ENCODE measurements at places on chromosomes 12 and 14.

- no peak for DNase-seq
Observed at GRCh38 chr14:105075379-105076295, 10.4 kb upstream of the GPR132 start.

DNA sequence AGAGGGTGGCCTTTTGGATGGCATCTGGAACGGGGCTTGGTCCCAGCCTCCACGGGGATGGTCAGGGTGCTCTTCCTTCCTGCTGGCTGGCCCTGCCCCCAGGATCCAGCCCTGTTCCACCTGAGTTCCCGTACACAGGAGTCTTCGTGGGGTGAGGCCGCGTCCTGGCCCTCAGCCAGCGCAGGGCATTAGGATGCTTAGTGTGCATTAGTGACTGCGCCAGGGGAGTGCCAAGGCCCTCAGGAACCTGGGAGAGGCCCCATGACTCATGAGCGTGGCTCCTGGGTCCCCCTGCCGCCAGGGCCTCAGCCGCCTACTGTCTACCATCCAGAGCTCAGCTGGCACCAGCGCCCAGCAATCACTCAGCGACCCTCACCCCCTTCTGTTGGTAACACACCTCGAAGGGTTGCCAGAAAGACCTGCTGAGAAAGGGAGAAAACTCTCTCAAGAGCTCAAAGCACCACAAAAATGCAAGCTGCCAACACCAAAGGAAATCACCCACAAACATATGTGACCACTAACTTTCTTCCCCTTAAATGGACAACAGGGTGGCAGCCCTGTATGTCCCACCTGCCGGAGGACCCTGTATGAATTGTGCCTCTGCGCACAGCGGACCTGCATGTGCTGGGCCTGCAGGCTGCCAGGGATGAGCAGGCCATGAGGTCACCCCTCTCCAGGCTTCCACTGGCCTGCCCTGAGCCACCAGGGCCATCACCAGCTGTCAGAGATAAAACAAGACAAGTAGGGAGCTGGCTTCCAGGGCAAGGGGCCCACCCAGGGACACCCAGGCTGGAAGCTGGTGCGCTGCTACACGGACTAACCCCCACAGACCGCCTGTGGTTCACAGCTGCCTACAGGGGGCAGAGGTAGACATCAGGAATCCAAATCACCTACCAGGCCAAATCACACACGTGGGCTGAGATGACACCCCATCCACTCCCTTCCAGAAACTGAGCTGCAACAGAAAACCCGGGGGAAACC lies 28.7 kb downstream of the CCDC85C start:
- DNase-seq = peak; percentile 58

DNA sequence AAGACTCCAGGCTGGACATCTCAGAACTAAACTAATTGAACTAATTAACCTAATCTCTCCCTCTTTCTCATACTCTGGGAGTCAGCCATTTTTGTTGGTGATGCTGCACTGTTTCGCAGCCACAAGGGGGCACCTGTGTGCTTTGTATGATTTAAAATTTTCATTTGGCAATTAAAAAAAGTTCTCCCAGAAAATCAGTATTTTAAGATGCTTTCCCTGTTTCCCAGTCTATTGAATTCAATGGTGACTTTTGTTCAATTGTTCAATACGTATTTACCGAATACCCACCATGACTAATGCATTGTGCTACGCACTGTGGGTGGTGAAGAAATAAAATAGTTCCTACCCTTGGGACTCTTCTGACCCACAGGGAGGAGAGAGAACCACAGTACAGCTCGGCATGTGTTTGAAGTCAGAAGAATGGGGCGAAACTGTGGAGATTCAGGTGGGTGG lies 63.7 kb downstream of the ZNF664 start:
- peak; percentile 56 for DNase-seq

DNA sequence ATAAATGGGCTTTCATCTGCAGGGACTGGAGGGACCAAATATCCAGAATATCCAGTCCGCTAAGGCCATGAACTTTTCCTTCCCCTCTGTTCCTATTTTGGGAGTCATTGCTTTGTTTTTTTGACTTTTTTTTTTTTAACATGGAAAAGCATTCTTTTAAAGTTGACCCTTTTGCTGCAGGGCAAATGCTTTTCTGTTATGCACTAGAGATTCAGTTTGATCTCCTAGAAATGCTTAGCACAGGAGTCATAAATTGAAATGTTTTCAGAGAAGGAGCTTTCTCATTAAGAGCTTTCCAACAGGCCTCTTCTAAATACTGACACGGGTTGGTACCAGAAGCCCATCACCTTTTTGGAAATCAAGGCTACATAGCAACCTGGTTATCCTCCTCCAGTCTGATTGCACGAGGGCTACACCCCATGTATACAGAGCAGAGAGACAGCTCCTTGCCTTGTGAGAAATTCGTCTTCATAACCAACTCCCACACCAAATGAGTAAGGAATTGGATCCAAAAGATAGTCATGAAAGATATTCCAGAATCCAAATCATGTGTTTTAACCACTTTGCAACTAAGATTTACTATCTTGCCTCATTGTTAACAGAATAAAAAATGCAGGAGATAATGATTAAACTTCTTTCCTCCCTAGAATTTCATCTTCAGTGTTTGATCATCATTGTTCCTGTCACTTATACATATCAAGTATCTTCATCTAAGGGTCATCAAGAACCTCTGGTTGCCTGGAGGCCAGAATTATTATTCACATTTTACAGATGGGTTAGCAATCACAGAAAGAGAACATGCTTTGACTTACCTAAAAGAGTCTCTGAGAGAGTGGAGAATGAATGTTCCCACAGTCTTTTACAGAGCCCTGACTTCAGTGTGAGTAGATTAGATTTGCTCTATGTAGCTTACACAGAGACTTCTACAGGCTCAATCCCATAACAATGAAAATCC lies 389.4 kb downstream of the ZFP36L1 start:
- no peak for DNase-seq

DNA sequence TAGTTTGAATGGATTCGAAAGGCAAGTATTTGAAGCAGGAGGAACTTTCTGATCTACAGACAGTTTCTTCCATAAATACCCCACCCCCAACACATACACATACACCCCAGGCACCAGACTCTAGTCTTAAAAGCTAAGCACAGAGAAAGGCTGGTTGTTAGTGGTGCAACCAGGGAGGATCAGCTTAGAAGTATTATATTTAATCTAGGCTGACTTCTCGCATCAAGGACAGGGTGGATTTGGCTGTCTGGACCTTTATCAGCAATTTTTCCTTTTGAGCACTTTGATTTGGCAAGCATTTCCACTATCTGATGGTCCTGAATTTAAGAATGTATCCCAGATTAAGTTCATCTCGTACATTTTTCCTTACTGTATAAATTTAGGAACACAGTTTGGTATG lies 1489.8 kb upstream of the FLRT2 start:
- no peak for DNase-seq

DNA sequence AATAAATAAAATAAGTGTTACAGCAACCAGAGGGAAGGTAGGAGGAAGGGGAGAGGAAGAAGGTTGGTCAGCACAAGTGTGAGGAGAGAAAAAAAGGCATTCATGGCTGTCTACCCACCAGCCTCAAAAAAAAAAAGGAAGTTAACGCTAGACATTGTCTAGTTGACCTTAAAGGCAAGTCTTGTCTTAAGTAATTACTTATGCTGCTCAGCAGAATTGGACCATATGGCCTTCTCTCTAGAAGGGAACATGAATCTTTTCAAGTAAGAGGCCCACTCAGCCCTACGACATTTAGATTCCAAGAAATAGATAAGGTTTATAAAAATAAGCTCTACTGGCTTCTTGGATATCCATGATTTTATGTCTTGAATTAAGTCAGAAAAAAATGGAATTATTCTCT lies 172.7 kb downstream of the ETNK1 start:
- no peak for DNase-seq

DNA sequence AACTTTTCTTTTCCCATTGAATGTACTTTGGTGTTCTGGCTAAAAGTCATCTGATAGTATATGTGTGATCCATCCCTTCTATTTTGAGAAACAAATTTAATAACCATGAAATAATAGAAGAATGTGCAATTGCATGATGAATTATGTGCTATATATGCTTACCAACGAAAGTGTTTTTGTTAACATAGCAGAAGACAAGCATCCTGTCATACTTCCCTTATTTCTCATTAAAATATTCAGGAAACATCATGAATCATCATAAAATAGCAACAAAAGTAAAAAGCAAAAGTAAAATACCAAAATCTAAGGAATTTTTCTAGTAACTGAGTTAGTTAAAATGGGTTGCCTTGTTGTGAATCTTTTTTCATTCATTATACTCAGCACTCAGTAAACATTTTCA lies 409.0 kb upstream of the PDE3A start:
- DNase-seq = no peak

DNA sequence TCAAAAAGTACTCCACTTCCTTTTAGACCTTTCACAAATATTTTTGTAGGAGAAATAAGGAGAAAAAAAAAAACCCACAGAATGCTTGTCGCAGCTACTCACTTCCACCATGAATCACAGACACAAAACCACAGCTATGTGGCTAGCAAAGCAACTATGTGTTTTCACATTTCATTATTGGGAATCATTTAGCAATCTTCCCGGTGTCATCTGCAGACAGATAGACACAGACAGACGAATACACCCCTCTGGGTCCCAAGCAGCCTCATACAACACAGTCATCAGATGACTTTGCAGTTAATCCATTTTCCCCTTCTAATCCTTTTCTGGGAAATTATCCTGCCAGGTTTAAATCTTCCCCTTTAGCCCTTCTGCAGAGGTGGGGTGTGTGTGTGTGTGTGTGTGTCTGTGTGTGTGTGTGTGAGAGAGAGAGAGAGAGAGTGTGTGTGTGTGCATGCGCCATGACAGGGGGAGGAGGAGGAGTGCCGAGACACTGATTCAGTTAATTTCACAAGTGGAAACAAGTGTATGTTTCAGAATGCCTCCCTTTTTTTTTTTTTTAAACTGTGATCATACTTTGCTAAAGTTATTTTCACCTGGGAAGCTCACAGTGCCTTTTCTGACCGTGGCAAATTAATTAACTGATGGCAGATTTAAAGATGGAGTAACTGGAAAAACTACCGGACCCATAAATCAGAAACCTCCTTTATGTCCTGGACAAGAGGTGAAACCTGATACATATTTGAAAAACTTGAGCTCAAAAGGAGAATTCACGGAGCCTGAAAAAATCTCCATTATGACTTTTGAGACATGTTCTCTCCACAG lies 39.9 kb downstream of the LTBP2 start:
- peak; percentile 91 for DNase-seq

DNA sequence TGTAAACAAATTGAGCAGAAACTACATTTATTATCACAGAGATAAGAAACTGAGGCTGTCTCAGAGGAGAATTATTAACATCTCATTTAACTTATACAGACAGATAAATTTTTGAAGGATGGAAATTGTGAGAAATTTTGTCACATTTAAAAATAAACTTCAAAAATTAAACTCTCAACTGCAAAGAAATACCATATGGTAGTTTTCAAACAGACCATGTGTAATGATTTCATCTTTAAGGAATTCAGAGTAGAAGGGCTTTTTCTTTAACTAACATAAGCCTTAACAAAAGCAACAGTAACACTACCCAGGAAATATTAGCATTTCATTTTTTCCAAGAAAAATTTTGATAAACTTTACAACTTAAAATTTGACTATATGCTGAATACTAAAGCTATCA lies 26.6 kb downstream of the NUP37 start:
- DNase-seq = no peak

DNA sequence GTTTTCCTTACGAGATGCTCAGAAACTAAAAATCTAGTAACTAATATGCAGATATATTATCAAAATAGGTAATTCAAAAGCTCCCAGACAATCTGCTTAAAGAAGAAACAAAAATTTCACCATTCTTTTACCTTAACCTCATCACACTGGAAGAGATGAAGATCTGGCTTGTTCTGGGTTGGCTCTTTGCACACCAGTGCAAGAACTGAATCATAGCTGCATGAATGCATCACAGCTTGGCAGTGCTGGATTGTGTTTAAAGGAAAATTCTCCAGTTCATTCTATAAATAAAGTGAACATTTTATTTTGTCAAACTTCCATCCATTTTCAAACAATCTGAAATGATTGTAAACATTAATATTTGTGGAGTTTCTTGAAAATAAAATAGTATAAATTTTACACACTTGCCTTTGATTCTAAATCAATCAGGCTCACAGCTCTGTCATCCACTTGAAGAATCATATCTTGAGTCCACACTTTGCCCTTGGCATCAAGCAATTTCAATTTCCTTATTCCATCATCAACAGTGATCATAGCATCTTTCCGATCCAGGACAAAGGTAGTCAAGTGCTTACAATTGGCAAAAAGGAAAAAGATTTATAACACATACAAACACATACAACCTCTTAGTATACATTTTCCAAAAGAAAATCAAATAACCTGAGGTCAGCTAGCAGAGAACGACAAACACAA lies 119.8 kb downstream of the EPS8 start:
- DNase-seq = no peak

- DNase-seq = no peak
Observed at GRCh38 chr12:58026426-58026825, 85.1 kb downstream of the ATP23 start.

DNA sequence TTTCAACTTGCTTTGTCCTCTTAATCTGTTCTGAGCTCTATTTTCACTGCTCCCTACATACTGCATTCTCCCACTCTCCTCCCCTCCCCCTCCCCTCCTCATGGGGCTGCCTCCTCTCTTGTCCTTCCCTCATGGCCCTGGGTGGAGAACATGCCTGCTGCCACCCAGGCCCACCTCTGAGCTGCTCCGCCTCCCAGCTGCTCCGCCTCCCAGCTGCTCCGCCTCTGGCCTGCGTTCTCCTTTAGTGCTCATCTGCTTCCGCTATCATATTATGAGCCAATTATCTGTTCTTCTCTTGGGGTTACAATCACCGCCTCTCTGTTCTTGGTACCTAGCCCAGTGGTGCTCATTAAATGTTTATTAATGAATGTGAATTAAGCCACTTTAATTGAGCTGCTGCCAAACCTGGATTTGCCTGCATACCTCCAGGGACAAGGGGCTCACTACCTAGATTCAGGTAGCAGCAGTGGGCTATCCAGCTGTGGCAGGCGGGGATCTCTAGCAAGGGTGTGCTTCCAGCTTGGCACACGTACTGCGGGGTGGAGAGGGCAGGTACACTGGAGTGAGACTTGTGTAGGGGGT lies 32.0 kb upstream of the FAM181A start:
- DNase-seq = no peak

DNA sequence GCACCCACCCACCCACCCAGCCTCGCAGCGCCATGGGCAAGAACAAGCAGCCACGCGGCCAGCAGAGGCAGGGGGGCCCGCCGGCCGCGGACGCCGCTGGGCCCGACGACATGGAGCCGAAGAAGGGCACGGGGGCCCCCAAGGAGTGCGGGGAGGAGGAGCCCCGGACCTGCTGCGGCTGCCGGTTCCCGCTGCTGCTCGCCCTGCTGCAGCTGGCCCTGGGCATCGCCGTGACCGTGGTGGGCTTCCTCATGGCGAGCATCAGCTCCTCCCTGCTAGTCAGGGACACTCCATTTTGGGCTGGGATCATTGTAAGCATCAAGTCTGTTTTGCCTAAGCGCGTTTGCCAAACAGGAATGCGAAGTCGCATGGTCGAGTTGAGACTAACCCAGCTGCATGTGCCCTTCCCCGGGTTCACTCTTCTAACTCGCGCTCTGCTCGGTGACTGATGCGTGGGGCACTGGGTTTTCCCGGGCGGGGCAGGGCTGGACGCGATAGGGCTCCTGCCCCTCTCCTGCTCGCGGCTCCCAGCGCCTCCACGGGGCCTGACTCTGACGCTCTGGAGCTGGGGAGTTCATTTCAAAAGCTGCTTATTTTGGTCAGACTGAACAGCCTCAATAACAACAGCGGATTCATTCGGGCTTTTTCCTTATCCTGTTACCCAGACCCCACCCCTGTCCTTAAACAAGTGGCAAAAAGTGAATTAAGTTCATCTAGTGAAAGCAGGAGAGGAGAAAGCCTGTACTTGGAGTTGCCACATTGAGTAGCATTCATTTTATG lies 458 bp downstream of the SSPN start:
- peak; percentile 7 for DNase-seq

GRCh38 chr14:99194136-99194535 lies 77.9 kb downstream of the BCL11B start:
- no peak for DNase-seq

Measured in A549 (cell line).